Aortic smooth muscle cell (primary cell): ENCODE measurements at places on chromosomes 12 and 14. TPM values are rescaled to one million over a fixed set of nuclear protein-coding genes. Genes with fewer than 3 reads are reported as not detected.

Gene GZMB
- 0.13 TPM in 1 of 2 replicates, not detected in the other for total RNA-seq

Gene ARID4A
- total RNA-seq: 9.2 and 11.2 TPM in 2 replicates

Gene PLEKHG7
- total RNA-seq: 0.13 TPM in 1 of 2 replicates, not detected in the other

Gene CCDC196
- total RNA-seq: not detected in 2 replicates

Gene LTBR
- 42.1 and 47.6 TPM in 2 replicates for total RNA-seq

Gene GARIN6
- total RNA-seq: not detected in 2 replicates

Gene KRT8
- 3.3 and 5.9 TPM in 2 replicates for total RNA-seq

Gene NUAK1
- 3.2 and 5.0 TPM in 2 replicates for total RNA-seq

Gene NR4A1
- 12.9 and 17.7 TPM in 2 replicates for total RNA-seq

Gene STYK1
- total RNA-seq: 0.40 and 0.56 TPM in 2 replicates

Gene HCAR1
- total RNA-seq: 0.37 and 0.53 TPM in 2 replicates

Gene NTF3
- total RNA-seq: 4.4 and 11.1 TPM in 2 replicates

Gene ARHGAP9
- not detected in 2 replicates for total RNA-seq

Gene OR4E2
- not detected in 2 replicates for total RNA-seq

Gene AQP6
- 0.12 and 0.13 TPM in 2 replicates for total RNA-seq

Gene ACSM4
- total RNA-seq: not detected in 2 replicates

Gene HOTAIR
- not detected in 2 replicates for total RNA-seq

Gene CFAP54
- 2.8 and 3.4 TPM in 2 replicates for total RNA-seq

Gene SLC4A8
- total RNA-seq: 2.3 and 3.0 TPM in 2 replicates

Gene SLC8A3
- total RNA-seq: not detected in 2 replicates

Gene TBC1D30
- total RNA-seq: 0.53 and 0.62 TPM in 2 replicates

Gene SLC2A3
- 36.7 and 47.7 TPM in 2 replicates for total RNA-seq

Gene MYH6
- total RNA-seq: not detected in 2 replicates

Gene MCRS1
- total RNA-seq: 42.0 and 53.6 TPM in 2 replicates

Gene PSMA6
- total RNA-seq: 197 and 287 TPM in 2 replicates

Gene GDF3
- not detected in 2 replicates for total RNA-seq

Gene PLEKHD1
- 0.06 TPM in 1 of 2 replicates, not detected in the other for total RNA-seq

Gene ATN1
- 6.7 and 23.0 TPM in 2 replicates for total RNA-seq

Gene PPP4R4
- 0.06 TPM in 1 of 2 replicates, not detected in the other for total RNA-seq

Gene OR4M1
- not detected in 2 replicates for total RNA-seq

Gene CLEC1A
- 0.37 and 0.40 TPM in 2 replicates for total RNA-seq

Gene RDH12
- not detected in 2 replicates for total RNA-seq

Gene SOAT2
- total RNA-seq: 0.19 and 0.26 TPM in 2 replicates

Gene GPR84
- total RNA-seq: 0.06 TPM in 1 of 2 replicates, not detected in the other

Gene PZP
- total RNA-seq: under 0.01 TPM in 1 of 2 replicates, not detected in the other

Gene HOXC10
- not detected in 2 replicates for total RNA-seq

Gene TEX52
- not detected in 2 replicates for total RNA-seq

Gene FOXN4
- total RNA-seq: not detected in 2 replicates

Gene PLEKHH1
- total RNA-seq: 0.19 and 0.26 TPM in 2 replicates

Gene CYP46A1
- 0.19 and 0.26 TPM in 2 replicates for total RNA-seq

Gene WNT1
- not detected in 2 replicates for total RNA-seq

Gene PTPRB
- total RNA-seq: 2.4 and 2.5 TPM in 2 replicates

Gene SYT1
- 1.1 and 1.2 TPM in 2 replicates for total RNA-seq

Gene RASSF8
- total RNA-seq: 130 and 289 TPM in 2 replicates
